ENCODE measurements at places on chromosomes 4 and X.

DNA sequence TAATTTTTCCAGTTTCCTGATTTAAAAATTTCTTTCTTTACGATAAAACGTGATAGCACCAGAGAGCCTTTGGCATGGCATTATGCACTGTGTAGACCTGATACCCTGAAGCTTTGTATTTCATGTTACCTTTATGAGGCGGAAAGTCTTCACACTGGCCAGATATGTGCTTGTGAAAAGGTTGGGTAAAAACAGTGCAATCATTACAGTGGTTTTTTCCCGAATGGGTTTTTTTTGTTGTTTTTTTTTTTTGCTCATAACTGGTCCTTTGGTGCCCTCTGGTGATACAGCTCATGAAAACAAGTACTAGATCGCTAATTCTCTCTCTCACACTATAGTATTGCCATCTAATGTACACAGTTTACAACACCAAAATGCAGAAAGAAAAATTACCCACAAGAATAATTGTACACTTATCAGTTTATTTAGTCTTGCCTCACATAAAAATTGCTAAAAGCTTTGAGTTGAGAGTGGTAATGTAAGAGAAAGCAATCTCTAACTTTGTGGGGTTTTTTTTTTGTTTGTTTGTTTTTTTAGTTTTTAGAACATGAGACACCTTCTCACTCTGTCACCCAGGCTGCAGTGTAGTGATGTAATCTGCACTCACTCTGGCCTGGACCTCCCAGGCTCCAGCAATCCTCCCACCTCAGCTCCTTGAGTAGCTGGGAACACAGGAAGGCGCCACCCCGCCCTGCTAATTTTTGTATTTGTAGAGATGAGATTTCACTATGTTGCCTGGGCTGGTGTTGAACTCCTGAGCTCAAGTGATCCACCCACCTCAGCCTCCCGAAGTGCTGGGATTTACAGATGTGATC, 21.3 kb downstream of the SPCS3 start:
- DNase-seq: peak; percentile 59

DNA sequence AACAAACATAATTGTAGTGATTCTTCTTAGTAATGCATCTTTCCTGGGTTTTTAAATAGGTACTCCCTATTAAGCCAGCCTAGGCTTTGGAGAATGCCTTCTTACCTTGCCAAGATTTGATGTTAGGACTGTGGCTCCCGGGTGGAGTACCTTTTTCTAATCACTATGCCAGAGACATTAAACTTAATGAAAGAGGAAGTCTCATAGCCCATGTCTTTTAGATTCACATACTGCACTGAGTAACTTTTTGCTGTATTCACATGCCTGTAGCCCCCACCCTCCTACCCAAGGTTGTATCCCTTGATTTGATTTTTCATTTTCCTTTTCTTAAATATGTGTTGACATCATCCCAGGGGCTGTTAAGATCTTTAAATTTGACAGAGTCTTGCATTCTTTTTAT, 104.2 kb upstream of the TLR2 start:
- no peak for DNase-seq

- DNase-seq: no peak
Observed at GRCh38 chr4:89070041-89070440, 13.1 kb upstream of the FAM13A start.

DNA sequence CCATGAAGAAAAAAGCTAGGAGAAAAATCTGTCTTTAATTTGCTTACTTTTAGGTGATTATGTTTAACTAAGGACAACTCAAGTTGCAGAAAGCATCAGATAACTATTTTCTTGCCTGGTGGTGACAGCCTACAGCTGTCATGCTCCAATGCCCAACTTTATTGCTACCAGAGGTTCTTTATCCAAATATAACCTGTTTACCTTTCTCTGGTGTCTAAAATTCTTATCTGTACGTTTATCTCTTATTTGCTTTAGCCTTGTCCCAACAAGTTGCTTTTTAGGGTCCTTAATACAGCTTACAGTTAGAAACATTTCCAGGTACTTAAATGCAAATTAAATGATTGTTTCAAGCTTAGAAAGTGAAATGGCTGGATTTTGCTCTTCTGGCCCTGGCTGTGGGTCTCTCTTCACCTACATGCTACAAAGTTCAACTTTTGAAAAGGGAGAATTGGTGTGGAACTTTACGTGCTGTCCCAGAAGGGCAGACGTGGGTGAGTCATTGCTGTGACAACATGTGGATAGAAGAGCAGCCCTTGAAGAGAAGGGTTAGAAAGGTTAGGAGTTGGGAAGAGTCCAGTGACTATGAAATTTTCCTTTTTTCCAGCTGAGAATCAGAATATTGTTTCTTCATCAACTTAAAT, 60.7 kb downstream of the HPGD start:
- DNase-seq: peak; percentile 8

DNA sequence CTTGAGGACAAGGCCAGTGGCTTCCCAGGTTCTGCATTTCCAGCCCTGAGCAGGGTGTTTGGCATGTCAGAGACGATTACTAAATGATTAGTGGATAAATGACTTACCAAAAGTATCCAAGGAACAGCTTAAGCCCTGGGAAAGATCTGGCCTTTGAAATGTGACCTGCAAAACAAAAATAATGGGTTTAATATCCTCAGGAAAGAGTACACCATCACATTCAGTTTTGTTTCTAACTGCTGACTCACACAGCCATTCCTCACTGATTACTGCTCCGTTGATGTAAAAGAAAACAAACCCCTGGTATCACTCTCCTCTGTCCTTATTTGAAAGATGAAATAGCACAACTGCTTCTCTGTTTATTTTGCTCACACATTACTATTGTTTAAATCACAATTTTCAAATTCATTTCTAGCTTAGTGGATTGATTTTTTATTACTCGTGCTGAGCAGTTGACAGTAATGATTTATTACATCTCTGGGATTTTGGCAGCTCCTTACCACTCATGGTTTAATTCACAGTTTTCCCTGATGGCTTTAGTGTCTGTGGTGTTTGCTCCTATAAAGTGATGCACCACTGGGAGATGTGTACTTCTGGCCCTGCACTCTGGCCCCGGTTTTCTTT, 117.0 kb downstream of the CBLL2 start:
- DNase-seq: peak; percentile 92

DNA sequence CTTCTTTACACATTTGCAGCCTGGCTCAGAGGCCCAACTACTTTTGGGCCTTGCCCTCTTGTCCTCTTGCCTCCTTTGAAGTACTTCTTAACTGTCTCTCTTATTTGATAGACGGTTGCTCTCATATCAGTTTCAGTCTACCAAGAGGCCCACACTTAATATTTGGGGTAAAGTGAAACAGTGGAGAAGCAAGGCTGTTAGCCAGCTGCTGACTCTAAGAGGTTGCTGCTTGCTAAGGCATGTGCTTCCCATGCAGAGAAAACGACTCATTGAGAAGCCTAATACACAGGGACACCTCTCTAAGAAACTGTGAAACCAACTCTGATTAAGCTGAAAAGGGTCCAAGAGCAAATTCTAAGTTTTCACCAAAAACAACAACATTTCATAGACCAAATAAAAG, 94.6 kb downstream of the PPP3CA start:
- DNase-seq: no peak

DNA sequence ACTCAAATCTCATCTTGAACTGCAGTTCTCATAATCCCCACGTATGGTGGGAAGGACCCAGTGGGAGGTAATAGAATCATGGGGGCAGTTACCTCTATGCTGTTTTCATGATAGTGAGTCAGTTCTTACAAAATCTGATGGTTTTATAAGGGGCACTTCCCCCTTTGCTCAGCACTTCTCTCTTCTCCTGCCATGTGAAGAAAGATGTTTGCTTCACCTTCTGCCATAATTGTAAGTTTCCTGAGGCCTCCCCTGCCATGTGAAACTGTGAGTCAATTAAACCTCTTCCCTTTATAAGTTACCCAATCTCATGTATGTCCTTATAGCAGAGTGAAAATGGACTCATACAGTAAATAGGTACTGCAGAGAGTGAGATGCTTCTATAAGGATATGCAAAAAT, 1050.6 kb upstream of the GRIA3 start:
- no peak for DNase-seq

DNA sequence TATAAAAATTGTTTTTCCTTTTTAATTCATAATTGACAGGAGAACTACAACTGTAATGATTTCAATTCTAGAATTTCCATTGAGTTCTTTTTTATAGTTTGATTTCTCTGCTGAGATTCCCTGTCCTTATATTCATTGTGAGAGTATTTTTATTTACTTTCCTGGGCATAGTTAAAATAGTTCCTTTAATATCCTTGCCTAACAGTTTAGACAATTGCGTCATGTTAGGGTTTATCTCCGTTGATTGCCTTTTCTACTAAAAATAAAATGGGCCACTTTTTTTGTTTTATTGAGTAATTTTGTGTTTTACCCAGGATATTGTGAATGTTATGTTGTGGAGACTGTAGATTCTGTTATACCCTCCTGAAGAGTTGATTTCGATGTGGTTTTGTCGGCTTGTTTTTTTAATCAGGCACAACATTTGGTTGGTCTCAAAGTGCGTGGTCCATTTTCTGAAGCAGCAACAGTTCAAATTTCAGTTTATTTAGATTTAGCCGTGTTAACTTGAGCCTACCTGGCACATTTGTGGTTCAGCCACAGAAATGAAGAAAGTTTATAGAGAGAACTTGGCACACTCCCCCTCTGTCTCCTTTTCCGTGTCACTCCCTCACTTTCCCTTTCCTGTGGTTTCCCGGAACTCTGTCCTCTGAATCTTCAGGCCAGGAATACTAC, 16.0 kb upstream of the PRRG1 start:
- DNase-seq: no peak

- DNase-seq: peak; percentile 85
Observed at GRCh38 chr4:100738196-100739165, 220.7 kb upstream of the EMCN start.

All from fibroblast of skin of back (primary cell).